Spleen (tissue), 13 donors: ENCODE measurements at places on chromosomes 2 and 18. TPM values are rescaled to one million over a fixed set of nuclear protein-coding genes. Genes with fewer than 3 reads are reported as not detected.

GRCh38 chr2:45577441-45577840 is 33.6 kb downstream of the SRBD1 start:
- DNase-seq = no peak

- no peak for DNase-seq
Observed at GRCh38 chr18:56661360-56662062, 10.4 kb downstream of the WDR7 start.

GRCh38 chr18:58721566-58722239 is 50.4 kb downstream of the MALT1 start:
- no peak for DNase-seq

DNA sequence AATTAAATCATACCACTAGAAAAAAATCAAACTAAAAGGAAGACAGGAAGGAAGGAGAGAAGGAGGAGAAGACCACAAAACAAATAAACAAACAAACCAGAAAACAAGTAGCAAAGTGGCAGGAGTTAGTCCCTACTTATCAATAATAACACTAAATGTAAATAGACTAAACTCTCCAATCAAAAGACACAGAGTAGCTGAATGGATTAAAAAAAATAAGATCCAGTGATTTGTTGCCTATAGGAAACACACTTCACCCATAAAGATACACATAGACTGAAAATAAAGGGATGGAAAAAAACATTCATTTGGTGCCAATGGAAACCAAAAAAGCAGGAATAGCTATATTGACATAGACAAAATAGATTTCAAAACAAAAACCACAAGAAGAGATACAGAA is 23.4 kb upstream of the BAZ2B start:
- no peak for DNase-seq

GRCh38 chr18:9965711-9966624 is 52.2 kb downstream of the VAPA start:
- no peak for DNase-seq

DNA sequence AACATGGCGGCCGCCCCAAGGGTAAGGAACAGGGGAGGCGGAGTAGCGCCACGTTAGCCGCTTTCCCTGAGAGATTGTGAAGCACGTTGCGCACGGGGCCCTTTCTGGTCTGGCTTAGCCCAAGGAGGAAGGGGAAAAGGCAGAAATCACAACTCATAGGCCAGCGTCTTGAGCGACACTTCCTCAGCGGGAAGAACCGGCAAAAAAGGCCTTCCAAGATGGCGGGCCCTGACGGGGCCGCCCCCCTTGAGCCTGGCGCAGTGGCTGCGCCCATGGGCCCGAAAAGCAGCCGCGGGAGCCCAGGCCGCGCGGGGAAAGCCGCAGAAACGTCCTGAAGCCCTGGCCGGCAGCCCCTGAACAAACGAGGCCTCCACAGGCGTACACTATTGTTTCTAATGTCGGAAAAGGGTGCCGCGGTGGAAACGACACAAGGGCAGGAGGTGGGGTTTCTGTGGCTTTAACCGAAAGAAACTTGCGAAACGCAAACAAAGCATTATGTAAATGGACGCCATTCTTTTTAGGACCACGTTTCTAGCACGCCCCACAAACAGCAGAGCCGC is 919 bp upstream of the PCBP1 start:
- peak; percentile 95 for DNase-seq

DNA sequence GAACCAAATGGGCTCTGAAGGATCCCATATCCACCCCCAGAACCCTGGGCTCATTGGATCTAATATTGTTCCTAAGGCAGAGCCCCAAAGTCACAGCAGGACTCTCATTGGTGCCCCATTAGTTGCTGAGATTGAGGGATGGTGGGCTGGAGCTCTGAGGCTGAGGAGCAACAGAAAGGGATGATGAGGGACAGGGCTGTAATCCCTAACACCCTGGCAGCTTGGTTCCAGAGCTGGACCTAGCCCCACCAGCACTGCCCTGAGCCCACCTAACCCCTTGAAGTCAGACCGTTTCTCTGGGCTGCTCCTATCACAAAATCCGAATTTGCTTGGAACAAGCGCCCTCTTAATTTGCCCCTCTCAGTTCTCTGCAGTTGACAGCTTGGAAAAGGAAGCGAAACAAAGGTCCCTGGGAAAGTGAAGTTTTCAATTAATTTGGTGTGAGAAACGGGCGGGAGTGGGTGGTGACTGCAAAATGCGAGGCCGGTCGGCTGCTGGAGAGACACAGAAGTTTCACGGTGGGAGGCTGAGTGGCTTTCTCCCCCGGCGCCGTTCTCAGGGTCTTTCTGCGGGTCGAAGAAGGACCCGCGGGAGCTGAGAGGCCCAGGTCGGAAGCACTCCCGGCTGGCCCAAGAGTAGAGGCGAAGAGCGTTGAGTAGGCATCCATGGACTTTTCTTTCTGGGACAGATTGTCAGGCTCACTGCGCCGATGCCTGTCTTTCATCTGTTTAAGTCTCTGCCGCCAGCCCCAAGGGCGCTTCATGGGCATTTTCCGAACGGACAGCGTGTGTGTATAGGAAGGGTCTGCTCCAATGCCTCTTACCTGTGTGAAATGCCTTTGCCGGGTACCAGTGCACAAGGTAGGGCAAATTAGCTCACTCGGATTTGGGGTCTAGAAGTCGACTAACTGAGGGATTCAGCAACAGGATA is 927 bp upstream of the HOXD13 start:
- DNase-seq = no peak

DNA sequence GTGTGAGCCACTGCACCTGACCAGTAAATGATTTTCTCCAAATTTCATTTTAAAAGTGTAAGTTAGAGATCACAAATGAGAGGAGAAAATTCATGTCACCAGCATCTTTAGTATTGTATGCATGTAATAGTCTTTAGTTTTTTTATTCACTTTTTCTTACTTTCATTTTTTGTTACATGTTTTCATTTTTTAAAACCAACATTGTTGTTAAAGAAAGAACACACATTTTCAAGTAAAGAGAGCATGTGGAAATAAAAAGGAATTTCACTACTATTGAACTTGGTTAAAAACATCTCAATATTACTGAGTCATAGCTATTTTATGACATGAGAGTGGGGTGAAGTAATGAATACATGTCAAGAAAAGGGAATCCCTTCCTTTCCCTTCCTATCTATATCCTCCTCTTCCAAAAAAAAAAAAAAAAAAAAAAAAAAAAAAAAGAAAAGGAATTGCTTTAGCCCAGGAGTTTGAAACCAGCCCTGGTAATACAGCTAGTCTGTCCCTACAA is 29.1 kb upstream of the PMAIP1 start:
- DNase-seq = no peak

GRCh38 chr18:26336572-26336971 is 110.3 kb downstream of the TAF4B start:
- no peak for DNase-seq

- DNase-seq = peak; percentile 61
Observed at GRCh38 chr2:239522002-239522739, 121.4 kb upstream of the HDAC4 start.

DNA sequence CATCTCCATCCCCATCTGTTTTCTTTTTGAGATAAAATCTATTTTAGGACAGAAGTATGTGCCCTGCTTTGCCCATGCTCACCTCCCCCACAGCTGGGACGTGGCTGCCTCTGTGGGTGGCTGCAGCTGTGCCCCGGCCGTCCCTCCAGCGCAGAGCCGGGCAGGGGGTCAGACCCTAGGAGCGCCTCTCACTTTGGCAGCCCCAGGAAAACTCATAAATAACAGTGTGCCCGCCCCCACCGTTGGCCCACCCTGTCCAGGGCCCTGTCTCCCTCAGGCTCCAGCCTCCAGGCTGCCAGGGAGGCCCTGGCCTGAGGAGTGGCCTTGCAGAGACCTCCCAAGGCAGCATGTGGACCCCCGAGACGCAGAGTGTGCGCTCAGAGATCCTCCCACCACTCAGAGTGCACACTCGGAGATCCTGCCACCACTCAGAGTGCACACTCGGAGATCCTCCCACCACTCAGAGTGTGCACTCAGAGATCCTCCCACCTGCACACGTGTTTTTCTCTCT is 178.1 kb downstream of the TWIST2 start:
- DNase-seq = peak; percentile 51

- DNase-seq = no peak
Observed at GRCh38 chr2:32064021-32064601, 755 bp downstream of the SPAST start.

Gene DHRS9
- polyA plus RNA-seq = 7.1 TPM

Gene POMC
- 9.8 TPM for polyA plus RNA-seq

Gene RAB6C
- polyA plus RNA-seq = 0.29 TPM

Gene CCDC141
- polyA plus RNA-seq = 0.30 TPM

Gene USP40
- polyA plus RNA-seq = 21.9 TPM

Gene VRK2
- polyA plus RNA-seq = 10.3 TPM

Gene DNAH7
- 0.11 TPM for polyA plus RNA-seq

Gene BMPR2
- 4.4 TPM for polyA plus RNA-seq
